NCI-H2081 (cell line): ENCODE measurements at places on chromosomes 12 and 14.

DNA sequence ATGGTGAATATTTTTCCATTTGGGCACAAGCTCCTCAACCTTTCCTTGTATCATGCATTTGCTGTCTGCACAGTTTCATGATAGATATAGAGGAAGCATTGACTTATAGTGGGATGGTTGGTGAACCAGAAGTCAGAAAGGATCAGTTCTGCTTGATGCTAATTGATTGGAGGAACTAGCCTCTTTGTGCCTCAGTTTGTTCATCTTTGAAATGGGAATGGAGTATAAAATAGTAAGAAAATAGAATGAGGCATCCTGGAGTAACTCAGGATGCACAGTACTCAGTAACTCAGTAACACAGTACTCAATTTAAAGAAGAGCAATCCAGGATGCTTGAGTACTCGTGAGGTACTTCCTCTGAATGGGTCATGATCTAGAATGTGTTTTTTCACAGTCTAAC is 109.5 kb downstream of the UNC79 start:
- DNase-seq: no peak

GRCh38 chr12:83005534-83006197 is 319.0 kb downstream of the TMTC2 start:
- no peak for DNase-seq

- no peak for DNase-seq
Measured at GRCh38 chr12:19431407-19432308, 7.6 kb upstream of the AEBP2 start.

- no peak for DNase-seq
Measured at GRCh38 chr12:49901986-49902385, 1.7 kb downstream of the FAIM2 start.

DNA sequence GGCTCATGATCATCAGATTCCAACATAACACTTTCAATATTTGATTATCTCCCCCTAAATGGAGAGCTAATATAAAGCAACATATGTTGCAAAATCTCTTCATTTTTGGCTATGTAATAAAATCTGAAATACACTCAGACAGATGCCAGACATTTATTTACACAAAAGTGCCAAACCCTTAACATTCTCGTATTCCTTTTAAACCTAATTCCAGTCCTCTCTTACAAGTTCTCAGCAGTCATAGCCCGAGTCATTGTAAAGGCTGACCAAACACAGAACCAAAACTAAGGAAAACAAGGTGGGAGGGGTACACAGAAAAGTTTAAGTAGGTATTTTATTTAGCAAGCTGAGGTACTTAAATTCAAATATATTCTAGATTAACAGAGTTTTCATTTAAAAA is 81.4 kb downstream of the LRP6 start:
- DNase-seq: no peak

- DNase-seq: peak; percentile 52
Measured at GRCh38 chr14:95664546-95664945, 21.7 kb upstream of the TCL1B start.

- no peak for DNase-seq
Measured at GRCh38 chr14:51967521-51967920, 21.8 kb upstream of the RTRAF start.
